Activated T-helper 1 cell treated with anti-CD3 and anti-CD28 coated beads, Interleukin-12 subunit alpha, Interleukin-12 subunit beta, Interleukin-2, Interleukin-4 antibody, amounts not matched to agents 30 ng/mL and 10 ng/mL and 1 ng/mL, durations not matched to agents 14 hours and 24 hours and 36 hours (primary cell): ENCODE measurements at places on chromosomes 7 and 10. TPM values are rescaled to one million over a fixed set of nuclear protein-coding genes. Genes with fewer than 3 reads are reported as not detected.
A peak's percentile ranks its signal among the peaks of the same experiment; 100 is the strongest.

DNA sequence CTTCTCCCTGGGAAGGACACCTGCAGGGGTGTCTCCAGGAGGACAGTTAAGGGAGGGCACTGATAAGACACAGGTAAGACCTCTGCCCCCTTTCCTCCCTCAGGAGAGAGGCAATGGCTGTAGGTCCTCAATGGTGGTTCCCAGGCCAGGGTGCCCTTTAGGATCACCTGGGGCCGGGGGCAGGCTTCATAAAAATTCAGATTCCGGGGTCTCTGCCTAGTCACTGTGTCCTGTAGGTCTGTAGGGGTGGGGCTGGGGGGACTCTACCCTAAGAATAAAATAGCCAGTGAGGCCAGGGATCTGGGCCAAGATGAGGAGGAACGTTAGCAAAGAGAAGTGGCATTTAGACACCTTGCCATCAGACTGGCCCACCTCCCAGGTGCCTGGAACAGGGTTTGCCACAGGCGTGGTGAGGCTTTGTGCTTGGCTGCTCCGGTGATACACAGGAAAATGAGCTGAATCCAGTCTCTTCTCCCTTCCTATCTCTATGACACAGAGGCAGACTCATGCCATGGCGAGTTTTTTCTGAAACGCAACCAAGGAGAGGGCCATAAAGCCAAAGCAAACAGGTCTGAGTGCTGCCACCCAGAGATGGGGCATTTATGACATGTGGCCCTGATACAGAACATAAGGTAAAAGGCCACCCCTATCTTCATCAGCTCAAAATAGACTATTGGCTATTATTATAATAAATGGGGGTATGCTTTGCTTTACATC lies 52.6 kb downstream of the SH3PXD2A start:
- no peak for DNase-seq

The TAC1 gene
- 0.31 and 0.51 TPM in 2 replicates for total RNA-seq

- DNase-seq: no peak
Measured at GRCh38 chr10:28975891-28976531, 298.7 kb downstream of the BAMBI start.

- DNase-seq: no peak
Measured at GRCh38 chr10:70966646-70967553, 78.5 kb upstream of the PCBD1 start.

GRCh38 chr10:131901181-131901829 lies 497 bp downstream of the PPP2R2D start:
- DNase-seq: peak; percentile 52

The PSTK gene
- 4.5 and 4.8 TPM in 2 replicates for total RNA-seq

GRCh38 chr10:119449760-119450461 lies 92.6 kb downstream of the RGS10 start:
- DNase-seq: no peak

GRCh38 chr7:6178298-6179029 lies 94.0 kb downstream of the CYTH3 start:
- DNase-seq: no peak

DNA sequence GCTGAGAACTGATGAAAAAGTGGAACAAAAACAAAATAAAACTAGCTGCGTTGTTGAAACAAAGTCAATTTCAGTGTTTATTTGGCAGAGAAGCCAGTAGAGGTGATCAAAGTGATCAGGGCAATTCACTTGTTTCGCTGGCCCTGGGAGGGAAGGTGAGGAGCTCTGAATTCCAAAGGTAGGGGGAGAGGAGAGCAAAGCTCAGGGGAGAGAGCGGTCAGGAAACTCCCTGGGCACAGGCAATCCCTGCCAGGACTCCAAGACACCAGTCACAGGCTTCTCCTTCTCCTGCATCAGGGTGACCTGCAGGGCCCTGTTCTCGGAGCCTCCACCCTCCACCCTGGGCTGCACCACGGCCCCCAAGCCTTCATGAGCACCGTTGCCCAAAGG lies 6.8 kb upstream of the KIAA1217 start:
- no peak for DNase-seq

The NKX2-3 gene
- total RNA-seq: not detected in 2 replicates

The FRMD4A gene
- 0.07 and 0.31 TPM in 2 replicates for total RNA-seq

DNA sequence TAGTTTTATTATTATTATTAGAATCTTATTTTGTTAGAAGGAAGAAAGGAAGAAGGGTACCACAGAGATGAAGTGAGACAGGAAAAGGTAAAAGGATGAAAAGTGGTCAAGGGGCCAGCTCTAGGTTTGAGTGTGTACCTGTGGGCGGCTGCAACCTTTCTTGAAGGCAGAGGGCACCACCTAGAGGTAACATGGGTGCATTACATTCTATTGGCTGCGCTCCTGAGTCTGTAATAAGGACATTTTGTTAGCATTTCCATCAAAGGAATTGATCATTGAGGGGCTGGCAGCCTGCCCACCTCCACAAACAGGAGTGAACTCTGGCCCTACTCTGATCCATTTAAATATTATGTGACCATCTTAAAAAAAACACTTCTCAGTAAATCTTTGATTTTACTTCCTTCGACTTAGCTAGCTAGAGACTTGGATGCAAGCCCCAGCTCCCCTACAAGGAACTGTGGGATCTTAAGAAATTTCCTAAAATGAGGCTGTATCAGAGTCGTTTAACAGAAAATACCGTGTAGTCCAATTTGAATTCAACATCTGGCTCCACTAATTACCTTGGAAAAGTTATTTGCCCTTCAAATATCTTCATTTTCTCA lies 610.4 kb downstream of the IPMK start:
- peak; percentile 1 for DNase-seq

GRCh38 chr7:92498557-92498956 lies 20.8 kb upstream of the ERVW-1 start:
- no peak for DNase-seq

The NME8 gene
- not detected in 2 replicates for total RNA-seq

The DUSP5 gene
- 140 and 141 TPM in 2 replicates for total RNA-seq

- no peak for DNase-seq
Measured at GRCh38 chr7:49091519-49091918, 167.2 kb downstream of the CDC14C start.

DNA sequence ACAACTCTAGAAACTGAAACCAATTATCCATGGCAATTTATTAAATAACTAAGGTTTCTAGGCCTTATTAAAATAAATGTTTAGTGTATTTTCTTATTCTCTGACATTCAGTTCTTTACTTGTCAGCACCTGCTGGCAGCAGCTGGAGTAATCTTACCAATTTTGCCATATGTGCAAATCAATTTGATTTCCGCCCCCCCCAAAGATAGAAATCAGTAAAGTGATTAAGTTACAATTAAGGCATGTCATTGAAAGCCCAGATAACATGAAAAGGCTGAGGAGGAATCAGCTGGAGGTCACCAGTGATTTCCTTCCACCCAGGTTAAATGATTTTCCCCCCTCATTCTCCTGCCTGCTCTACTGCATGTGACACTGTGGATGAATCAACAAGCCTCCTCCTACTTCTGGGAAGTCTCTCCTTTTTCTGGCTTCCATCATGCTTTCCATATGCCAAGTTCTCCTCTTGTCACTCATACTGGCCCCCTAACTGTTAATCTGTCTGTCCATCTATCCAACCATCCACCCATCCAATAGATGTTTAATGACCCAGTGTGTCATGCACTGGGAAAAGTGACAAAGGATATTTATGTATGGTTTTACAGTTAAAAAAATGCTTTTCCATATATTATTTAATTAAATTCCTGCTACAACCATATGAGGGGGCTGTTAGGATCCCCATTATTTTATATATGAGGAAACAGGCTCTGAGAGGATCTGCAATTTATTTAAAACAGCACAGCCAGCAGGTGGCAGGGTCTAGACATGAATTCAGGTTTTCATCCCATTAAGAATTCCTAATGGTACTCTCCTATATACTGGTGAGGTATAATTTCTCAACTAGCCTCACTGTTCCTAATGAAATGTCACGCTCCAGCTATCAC lies 116.5 kb downstream of the ATXN7L1 start:
- DNase-seq: no peak

DNA sequence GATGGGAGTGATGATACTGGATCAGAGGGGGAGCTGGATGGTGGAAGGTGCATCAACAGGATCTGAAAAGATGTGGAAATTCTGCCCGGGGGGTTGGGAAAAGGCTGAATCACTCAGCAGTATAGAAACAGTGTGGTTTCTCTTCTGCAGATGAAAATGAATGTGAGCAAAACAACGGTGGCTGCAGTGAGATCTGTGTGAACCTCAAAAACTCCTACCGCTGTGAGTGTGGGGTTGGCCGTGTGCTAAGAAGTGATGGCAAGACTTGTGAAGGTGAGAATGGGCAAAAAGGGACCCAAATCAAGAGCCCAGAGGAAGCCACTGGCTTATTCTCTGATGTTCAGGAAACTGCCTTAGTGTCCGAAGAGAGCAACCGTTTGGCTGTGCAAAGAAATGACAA lies 12.9 kb downstream of the OIT3 start:
- no peak for DNase-seq

DNA sequence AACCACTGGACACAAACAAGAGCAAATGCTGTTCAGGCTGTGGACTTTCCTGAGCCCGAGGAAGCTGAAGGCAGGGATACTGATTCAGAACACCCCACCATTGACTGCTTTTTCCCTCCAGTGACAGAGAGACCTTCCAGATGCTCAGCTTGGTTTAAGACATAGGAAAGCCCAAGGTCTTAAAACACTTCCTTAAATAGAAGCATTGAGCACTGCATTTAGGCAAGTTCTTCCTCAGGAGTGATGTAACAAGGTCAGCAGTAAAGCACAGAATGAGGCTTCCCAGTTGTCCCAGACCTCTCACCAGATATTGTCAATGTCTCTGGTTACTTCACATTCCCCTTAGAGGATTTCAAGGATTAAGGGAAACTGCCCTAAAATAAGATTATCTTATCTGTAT lies 19.6 kb upstream of the CDCA7L start:
- no peak for DNase-seq

The CYP3A5 gene
- not detected in 2 replicates for total RNA-seq

- DNase-seq: no peak
Measured at GRCh38 chr7:1981878-1982230, 250.9 kb downstream of the MAD1L1 start.
